DMS79 treated with DMSO at 0.1 percent for 48 hours (cell line): ENCODE measurements at places on chromosomes 4 and X.

- DNase-seq, result no peak
Observed at GRCh38 chr4:140163029-140163810, 9.2 kb upstream of the MAML3 start.

DNA sequence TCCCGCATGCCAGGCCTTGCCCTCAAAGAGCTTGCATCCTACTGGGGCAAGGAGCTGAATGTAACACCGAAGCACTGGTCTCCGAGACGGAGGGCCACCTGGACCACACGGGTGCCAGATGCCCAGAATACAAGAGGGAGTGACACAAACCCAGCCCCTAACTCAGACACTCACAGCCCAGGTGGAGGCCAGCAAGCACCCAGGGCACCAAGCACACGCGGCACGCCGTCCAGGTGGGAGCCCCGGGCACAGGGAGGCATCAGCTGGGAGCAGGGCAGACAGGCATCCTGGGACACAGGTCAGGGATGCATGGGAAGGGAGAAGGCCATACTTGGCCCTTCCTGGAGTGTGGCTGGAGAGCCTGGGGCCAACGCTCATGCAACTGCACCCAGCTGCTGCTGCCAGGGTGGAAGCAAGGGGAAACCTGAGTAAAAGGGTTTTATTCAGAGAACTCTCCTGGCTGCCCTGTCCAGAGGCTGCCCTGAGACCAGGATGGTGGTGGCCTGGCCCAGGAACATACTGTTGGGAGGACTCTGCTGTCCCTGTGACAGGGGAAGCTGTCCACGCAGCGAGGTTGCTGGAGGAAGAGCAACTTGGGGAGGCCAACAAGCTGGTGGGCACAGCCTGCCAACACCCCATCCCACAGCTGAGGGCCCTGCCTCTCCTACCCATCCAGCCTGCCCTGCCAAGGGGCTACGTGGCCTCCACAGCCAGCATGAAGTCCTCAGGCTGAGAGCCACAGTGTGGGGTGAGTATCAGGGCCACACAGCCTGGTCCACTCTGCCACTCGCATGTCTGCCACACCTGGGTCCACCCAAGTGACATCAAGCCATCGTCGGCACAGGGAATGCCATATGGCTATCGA is 22.2 kb upstream of the PPP2R2C start:
- no peak for DNase-seq

- DNase-seq, result no peak
Observed at GRCh38 chrX:106014119-106014775, 24.3 kb downstream of the SERPINA7 start.

DNA sequence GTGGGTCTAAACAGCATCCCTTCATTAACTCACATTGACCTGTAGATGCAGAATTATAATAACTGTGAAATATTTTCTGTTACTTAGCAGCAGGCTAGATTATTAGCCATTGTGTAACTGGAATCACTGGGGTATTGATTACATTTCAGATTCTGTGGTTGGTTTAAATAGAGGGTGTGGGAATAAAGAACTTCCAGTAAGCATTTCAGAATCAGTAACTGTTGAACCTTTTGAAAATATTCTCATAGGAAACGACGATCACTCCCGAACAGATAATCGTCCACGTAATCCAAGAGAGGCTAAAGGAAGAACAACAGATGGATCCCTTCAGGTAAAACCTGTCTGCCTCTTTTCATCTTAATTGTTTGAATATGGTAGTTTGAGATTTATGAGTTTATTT is 33.6 kb downstream of the FMR1 start:
- DNase-seq, result no peak

DNA sequence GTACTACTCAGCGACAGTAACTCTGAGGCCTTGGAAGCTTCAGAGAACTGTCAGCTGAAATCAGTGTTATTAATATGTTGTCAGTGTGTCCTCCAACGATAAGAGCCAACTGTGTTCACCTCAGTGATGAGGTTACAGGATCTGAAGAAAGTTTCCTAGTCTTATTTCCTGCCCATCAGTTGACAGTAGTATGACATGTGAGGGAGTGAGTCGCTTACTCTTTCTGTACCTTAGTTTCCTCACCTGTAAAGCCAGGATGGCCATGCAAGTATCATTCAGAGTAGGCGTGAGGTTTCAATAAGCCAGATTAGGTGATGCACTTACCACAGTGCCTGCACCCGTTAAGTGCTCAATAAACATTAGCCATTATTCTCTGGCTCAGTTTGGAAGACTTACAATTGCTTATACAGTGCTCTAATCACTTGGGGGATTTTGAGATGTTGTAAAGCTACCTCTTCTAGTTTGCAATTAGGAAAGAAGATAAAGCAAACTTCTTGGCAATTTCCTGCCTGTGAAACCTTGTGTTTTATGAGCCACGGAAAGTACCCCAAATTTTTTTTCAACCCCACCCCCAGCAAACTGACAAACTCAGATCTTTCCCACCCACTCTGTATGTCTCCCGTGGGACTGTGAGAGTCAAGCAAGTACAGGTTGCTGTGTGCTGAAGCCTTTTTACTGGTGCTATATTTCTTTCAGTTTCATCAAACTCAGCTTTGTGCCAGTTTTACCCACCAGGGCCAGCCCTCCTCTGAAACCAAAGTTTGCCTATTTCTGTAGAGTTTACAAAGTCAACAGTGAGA is 62.2 kb downstream of the ANXA3 start:
- peak; percentile 6 for DNase-seq

- DNase-seq, result no peak
Observed at GRCh38 chr4:163280703-163281519, 51.5 kb downstream of the NPY1R start.

GRCh38 chr4:89303814-89304388 is 3.7 kb downstream of the GPRIN3 start:
- no peak for DNase-seq

DNA sequence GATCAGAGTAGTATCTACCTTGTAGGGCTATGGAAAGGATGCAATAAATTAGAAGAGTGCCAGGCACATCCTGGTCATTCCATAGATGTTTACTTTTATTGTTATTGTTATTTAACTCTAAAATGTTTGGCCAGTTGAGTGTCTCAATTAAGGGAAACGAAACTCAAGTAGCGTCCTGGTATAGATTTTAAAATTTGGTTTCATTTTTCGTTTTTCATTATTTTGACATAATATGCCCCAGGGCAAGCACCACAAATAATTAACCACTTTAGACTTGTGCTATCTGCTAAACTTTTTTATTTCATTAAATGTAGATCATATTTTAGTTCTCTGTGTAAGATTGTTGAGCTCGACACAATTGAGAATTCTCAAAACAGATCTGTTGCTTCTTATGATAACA is 179.7 kb upstream of the PRPS2 start:
- no peak for DNase-seq

DNA sequence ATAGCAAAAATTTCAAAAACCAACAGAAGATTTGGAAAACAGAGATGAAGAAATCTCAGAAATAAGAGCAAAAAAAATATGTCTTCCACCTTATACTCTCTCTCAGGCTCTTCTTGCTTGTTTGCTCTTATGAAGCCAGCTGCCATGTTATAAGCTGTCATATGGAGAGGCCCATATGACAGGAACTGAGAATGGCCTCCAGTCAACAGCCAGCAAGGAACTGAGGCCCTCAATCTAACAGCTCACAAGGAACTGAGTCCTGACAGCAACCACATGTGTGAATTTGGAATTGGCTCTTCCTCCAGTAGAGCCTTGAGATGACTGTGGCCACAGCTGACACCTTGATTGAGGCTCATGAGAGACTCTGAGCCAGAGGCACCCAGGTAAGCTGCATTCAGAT is 51.3 kb upstream of the MAOA start:
- DNase-seq, result no peak

GRCh38 chr4:80322716-80323115 is 12.8 kb upstream of the CFAP299 start:
- no peak for DNase-seq

DNA sequence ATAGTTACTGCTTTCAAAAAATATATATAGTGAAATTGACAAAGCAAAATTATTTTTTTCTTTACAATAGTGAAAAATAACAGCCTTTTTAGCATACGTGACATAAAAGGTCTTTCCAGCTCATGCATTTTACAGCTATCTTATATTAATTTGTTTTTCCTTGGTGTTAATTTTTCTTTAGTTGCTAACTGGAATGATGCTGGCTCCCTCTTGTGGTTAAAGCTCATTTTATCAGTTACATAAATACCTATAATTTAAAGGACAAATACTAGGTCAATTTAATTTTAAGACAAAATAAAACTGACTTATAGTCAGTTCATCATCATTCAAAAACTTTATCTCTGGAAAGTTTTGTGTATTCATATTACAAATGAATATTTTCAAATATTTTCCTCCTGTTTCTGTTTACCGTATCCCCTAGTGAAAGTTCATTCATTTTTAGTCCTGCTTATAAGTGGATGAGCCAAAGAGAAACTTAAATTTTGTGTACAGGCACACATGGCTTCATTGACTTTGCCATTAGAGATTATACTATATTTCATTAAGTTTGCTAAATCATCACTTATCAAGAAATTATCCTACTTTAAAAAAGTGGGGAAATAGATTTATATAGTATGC is 9.9 kb upstream of the ANAPC4 start:
- DNase-seq, result peak; percentile 11

DNA sequence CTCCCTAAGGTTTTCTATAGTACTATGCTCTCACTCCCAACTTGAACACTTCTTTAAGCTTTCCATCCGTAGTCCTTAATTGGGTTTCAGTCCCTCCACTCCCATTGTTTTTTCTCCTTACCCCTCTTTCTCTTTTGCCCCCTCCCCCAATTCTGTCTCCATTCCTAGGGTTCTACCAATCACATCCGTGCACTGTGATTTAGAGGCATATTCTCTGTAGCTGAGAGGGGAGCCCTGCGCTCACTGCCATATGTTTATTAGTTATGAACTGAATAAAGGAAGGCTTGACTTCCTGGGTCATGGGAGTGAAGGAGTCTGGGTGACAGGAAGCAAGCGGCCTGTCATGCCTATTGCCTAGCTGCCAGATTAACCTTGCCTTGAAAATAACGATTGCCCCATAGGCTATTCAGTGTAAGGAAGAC is 471 bp downstream of the MCTS1 start:
- DNase-seq, result peak; percentile 16

GRCh38 chr4:175309041-175309440 is 390.9 kb downstream of the ADAM29 start:
- no peak for DNase-seq

- DNase-seq, result no peak
Observed at GRCh38 chr4:166862032-166862431, 372.3 kb downstream of the SPOCK3 start.

DNA sequence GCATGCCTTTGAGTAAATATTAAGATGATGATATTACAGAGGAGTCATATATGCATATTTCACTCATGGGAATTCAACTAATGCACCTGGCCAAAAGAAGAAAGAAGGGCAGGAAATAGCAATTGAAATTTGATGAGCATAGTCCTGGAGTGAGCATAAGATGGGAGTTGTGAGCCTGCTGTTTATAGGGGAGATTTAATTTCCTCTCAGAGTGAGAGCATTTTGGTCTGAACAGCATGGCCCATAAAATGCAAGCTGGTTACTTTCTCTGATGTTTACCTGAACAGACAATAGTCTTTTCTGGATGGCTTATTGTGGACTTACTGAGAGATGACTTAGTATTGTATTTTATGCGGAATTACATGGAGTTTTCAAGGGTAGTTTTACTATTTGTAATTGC is 53.6 kb downstream of the FHIP1A start:
- no peak for DNase-seq

GRCh38 chr4:182513587-182514291 is 270.5 kb downstream of the TENM3 start:
- DNase-seq, result no peak

GRCh38 chr4:52939325-52939724 is 77.2 kb downstream of the RASL11B start:
- no peak for DNase-seq

DNA sequence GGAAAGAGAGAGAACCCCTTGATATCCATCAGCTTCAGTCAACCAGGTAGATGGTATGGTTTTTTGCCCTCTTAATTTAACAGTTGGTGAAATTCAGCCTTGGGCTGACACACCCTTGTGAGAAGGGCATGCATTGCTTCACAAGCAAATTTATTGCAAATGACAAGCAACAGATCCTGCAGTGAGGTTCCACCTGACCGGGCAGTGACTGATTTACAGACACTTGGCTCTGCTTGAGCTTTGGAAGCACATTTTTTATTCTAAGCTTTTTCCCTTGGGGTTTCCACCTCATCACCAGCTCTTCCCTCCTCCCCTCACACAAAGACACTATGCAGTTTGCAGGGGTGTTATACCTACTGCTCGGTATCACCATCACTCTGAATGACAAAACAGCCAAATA is 28.3 kb upstream of the SERTM2 start:
- peak; percentile 41 for DNase-seq

DNA sequence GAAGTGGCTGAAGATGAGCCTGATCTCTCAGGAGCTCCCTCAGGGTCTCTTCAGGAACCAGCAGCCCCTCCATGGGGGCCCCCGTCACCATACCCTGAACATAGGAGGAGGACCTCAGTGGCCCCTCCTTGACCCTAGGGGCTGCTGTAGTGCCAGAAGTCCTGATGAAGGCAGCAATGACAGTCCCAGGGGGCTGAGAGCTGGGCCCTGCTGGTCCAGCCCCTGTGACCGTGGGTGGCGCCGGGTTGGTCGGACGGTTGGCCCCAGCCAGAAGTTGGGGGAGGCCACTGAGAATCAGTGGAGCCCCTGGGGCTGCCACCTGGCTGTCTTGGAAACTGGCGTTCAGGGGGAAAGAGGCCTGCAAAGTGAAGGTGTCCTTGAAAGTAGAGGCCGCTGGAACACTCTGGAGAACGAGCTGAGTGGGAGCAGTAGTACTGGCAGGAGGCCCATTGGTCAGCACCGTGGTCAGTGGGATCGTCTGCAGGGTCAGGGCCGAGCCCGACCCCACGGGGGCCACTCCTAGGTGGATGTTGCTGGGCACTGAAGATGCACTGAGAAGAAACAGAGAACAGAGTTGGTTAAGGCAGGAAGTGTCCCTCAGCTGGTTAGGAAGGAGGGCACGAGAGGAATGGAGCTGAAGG is 43.2 kb downstream of the ELF4 start:
- no peak for DNase-seq

DNA sequence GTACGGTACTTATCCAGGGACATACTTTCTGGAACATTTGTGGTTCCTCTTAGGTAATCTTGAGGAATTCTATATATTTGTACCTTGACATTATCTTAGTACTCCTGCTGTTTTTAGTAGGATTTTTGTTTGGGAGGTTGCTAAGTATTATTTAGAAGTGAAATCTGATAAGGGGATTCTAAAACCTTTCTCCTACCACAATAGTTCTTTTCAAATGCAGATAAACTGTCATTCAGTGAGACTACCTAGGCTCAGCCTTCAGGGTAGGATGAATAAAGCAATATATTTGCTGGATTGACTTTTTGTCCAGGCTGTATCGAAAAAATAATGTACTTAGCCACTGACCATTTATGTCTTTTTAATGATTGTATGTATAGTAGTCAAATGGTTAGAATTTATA is 25.4 kb downstream of the DIAPH2 start:
- no peak for DNase-seq

DNA sequence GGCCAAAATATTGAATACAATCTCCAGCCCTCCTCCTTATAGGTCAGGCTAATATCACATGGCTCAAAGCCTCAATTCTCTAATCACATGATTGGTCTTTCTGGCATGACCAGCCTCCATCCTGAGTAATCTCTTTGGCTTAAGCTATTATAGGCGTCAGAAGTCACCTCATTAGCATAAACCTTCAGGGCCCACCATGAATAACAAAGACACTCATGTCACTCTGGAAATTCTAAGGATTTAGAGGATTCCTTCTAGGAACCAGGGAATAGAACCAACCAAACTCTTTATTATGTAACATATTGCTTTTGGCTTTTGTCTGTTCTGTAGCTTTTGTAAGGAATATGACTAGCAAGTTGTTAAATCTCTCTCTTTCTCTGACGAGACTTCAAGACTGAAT is 109.2 kb upstream of the IGFBP7 start:
- DNase-seq, result no peak

GRCh38 chrX:13090339-13091110 is 46.1 kb upstream of the FAM9C start:
- DNase-seq, result no peak
